T-helper 22 cell (primary cell): ENCODE measurements at places on chromosomes 2 and 18.

DNA sequence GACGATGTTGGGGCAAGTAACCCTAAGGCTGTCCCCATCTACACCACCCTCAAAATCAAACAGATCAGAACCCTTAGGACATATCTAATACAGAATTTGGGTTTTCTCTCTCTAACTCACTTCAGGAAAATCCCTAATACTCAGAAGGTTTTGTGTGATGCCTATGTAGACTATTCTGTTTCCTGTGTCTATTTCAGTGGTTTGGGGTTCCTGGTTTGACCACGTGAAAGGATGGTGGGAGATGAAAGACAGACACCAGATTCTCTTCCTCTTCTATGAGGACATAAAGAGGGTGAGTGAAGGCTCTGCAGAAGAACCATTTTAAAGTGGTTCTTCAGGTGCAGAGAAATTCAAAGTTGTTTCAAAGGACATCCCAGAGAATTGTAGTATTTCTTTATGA is 16.3 kb downstream of the SULT1C2 start:
- no peak for DNase-seq

DNA sequence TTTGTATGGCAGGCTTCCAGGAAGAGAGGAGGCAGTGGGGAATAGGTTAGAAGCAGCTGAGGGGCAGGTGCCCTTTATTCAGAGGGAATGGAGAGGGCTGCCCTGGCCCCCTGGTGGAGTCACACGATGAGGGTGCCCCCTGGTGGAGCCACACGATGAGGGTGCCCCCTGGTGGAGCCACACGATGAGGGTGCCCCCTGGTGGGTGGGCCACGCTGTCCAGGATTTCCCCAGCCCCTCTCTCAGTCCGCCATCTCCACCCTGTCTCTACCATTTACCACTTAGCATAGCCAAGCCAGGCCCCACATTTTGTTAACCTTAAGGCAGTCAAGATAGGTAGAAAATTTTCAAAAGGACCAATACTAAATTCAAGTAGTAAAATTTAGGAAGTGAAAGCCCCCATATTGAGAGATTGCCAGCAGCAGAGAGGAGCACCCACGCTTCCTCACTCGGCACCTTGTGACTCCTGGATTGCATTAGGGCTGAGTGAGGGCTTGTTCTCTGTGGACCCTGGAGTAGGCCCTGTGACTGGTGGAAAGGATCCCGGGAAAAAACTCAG is 10.4 kb upstream of the FAM228A start:
- DNase-seq = no peak

DNA sequence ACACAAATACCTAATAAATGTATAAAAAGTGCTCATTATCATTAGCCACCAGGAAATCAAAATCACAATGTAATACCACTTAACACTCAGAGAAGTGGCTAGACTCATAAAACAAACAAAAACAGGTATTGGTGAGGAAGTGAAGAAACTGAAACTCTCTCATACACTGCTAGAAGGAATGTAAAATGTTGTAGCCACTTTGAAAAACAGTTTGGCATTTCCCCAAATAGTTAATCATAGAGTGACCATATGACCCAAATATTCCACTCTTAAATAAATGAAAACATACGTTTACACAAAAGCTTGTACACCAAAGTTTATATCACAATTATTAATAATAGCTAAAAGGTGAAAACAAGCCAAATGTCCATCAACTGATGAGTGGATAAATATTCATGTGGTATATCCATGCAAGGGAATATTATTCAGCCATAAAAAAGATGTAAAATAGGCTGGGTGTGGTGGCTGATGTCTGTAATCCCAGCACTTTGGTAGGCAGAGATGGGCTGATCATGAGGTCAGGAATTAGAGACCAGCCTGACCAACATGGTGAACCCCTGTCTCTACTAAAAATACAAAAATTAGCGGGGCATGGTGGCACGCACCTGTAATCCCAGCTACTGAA is 86.2 kb upstream of the COL5A2 start:
- no peak for DNase-seq

DNA sequence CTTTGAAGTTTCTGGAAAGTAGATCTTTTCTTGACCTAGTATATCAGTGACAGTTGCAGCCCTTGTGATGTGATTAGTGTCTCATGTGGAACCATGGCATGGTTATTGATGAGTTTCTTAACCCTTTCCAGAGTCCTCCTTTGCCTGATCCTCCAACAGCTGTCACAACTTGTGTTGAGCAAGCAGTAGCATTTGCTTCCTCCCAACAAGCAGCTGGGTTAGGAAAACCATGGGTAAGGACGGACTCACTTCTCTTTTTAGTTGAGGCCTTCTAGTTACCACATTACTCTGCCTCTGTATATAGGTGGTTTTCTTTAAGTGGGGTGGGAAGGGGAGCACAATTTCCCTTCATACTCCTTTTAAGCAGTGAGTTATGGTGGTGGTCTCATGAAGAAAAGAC is 96.3 kb downstream of the XRCC5 start:
- DNase-seq = no peak

GRCh38 chr2:225031599-225031998 is 10.7 kb downstream of the DOCK10 start:
- no peak for DNase-seq

GRCh38 chr2:69578198-69578540 is 65.4 kb downstream of the AAK1 start:
- DNase-seq = no peak

GRCh38 chr18:35059280-35059927 is 18.2 kb downstream of the MAPRE2 start:
- no peak for DNase-seq

- DNase-seq = no peak
Observed at GRCh38 chr2:170462433-170463205, 252.5 kb upstream of the SP5 start.

DNA sequence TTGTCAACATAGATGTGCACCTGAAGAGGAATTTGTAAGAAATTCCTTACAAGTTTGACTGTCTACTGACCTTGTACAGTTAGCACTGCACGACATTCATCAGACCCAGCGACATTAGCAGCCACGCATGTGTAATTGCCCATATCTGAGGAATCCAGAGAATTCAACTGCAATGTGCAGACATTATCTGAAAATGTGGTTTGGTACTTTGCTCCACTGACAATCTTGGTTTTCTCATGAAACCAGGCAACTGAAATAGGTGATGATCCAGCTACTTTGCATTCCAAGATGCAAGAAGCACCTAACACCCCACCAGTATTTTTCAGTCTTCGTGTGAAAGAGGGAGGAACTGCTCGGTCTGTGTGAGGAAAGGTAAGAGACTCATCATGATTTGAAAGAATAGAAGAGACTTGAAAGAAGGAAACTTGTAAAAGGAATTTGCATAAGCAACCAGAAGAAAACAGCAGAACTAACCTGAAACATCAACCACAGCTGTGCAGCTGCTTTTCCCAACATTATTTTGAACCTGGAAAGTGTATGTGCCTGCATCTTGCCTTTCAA is 83.4 kb downstream of the TTN start:
- DNase-seq = no peak

DNA sequence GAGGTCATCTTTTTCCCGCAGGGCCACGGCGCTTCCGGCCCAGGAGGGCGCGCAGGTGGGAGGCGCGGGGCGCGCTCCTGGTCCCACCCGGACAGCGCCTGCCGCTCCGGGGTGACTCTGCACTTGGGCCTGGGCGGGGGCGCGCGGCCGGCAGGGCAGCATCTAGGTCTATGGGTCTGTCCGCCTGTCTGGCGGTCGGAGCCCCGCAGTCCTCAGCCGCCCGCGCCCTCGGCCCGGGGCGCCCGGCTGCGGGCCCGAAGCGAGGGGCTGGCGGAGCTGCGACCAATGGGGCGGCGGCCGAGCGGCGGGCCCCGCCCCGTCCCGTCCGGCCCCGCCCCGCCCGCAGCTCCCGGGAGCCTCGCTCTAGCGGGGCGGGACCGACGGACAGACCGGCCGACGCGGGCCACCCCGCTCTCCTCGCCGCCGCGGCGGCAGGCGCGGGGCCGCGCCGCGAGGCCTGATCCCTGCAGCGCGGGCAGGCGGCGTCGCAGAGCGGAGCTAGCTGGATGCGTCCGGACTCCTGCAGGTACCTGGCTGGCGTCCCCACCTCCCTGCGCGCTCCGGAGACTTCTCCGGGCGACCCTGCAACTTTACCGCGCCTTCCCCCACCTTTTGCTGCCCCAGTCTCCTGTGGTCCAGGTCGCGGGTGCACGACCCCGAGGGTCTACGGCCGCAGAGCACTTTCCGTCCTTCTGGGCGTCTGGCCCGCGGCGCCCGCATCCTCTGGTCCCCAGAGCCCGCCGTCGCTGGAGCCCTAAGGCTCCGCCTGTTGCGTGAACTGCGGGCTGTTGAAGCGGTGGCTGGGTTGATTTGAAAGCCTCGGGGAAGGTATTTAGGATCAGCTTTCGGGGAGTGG is at the start of gene KCNS3:
Gene KCNS3 (plus strand): TSS at position 387 of the 856 bp plus-strand sequence. CDS start 52,342 bp downstream, outside the sequence.
- DNase-seq = no peak

DNA sequence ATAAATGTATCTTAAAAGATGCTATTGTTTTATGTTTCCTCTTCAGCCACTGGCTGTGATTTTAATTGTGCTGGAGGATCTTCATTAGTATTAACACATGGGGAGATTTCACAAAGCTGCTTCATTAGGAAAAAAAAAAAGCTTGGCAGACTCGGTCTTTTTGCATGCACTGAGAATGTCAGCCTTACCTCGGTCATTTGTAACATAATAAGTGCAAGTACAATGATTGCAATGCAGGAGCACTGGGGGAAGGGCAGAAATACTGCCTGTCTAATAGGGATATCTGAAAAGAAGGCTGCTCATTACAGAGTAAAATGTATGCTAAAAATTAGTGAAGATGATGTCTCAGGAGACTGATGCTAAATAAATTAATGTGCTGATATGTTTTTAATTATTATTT is 1.3 kb upstream of the BAZ2B start:
- no peak for DNase-seq

- no peak for DNase-seq
Observed at GRCh38 chr2:186256540-186256939, 229.5 kb upstream of the ZC3H15 start.

- no peak for DNase-seq
Observed at GRCh38 chr18:22523481-22523880, 105.8 kb upstream of the CTAGE1 start.

GRCh38 chr2:33598561-33599174 is 431 bp downstream of the FAM98A start:
- no peak for DNase-seq

DNA sequence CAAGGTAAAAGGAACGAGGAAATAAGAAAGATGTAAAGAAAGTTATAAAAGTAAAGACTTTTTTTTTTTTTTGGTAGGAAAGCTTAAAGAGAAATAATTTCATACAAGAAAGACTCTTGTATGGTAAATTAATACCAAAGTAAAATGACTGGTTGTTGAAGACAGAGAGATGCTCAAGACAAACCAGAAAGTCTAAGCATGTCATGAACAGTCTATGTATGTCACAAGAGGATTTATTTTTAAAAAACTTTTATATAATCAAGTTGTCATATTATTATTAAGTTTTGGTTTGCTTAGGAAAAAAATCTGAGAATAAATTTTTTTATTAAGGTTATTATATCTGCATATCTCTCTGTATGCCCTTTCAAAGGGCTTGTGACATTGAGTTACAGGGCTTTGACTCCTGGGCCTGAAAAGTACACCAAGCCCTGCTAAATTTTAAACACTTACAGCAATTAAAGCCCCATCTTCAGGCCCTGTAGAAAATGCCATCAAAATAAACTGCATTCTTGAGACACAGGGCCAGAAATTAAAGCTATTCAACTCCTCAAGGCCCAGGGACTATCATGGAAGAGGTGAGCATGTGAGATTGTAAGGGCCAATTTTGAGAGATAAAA is 10.9 kb upstream of the SGPP2 start:
- no peak for DNase-seq

DNA sequence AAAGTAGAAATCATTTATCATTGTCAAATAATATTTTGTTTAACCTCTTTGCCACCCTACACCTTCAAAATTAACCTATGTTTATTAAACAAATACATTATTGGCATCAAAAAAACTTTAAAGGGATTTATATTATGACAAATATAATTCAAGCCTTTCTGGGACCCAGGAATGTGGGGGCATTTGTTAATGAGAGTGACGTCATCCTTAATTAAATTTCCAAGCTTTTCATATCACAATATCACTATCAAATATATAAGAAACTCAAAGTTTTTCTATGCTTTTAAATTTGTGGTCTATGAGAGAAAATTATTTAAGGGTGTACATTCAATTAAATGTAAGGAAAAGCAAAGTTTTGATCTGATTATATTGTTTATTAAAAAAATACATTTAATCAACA is 307.4 kb upstream of the POU3F3 start:
- no peak for DNase-seq

- no peak for DNase-seq
Observed at GRCh38 chr2:232333361-232334135, 45.0 kb upstream of the ALPP start.

GRCh38 chr2:184677171-184677570 is 78.8 kb downstream of the ZNF804A start:
- DNase-seq = no peak

- DNase-seq = no peak
Observed at GRCh38 chr2:147425437-147426029, 419.3 kb upstream of the ACVR2A start.

GRCh38 chr2:209946539-209946938 is 55.9 kb upstream of the RPE start:
- DNase-seq = no peak

GRCh38 chr2:232927032-232927792 is 57.1 kb downstream of the SNORC start:
- DNase-seq = no peak

DNA sequence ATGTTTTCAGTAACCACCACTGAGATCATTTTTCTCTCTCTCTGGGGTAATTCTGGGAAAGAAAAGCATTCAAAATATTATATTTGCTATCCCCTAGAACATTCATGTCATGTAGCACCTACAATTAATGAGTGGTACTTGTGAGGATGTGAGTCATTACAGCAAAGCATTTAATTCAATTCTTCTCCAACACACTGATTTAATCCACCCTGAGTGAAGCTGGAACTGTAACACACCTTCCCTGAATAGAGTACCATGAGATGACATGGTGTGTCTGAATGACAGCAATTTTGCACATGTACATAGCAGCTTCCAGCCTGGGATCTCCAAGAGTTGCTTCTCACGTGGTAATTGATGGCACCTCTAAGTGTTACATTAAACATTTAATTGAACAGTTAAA is 207.1 kb upstream of the SLC14A2 start:
- no peak for DNase-seq

DNA sequence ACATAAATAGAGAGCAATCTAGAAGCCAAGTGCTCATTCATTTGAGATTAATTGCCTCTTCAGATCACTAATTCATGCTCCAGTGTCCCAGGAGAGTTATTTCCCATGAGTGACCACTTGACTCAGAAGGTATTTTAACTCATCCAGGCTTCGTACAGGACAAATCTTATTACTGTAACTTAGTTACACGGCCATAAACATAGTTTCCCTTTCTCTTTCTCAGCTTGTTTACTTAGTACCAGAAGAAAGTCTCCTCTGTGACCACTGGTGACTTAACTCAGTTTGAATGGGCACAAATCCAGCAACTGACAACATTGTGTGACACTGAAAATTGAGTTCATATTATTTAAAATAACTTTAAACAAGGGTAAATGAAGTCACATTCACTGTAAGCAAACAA is 25.3 kb downstream of the MMADHC start:
- DNase-seq = no peak

GRCh38 chr2:240881913-240882312 is 13.3 kb downstream of the AGXT start:
- DNase-seq = no peak

GRCh38 chr2:157722580-157723234 is 94.0 kb upstream of the ACVR1C start:
- DNase-seq = no peak
